ENCODE measurements at places on chromosomes 3 and 15.
A peak's percentile ranks its signal among the peaks of the same experiment; 100 is the strongest.

DNA sequence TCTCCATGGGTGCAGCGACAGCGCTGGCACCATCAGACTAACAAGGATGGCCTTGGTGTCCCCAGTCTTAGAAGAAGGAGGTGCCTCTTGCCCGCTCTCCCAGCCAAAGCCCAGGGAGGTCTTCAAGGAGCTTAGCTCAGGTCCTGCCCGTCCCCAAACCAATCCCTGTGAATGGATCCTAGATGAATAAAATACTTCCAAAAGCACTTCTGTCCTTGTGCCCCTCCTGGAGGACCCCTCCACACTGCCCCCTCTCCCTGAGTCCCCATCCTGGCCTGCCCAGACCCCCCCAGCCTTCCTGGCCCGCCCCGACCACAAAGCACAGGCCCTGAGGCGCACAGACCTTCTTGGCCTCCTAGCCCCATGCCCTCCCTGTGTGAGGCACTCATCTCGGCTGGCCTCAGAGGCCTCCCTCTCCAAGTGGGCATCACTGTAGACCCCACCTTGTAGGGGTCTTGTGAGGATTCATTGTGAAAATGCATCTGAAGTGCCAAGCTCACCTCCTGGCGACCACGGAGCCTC is 8.4 kb downstream of the SLC28A1 start:
- DNase-seq = no peak

DNA sequence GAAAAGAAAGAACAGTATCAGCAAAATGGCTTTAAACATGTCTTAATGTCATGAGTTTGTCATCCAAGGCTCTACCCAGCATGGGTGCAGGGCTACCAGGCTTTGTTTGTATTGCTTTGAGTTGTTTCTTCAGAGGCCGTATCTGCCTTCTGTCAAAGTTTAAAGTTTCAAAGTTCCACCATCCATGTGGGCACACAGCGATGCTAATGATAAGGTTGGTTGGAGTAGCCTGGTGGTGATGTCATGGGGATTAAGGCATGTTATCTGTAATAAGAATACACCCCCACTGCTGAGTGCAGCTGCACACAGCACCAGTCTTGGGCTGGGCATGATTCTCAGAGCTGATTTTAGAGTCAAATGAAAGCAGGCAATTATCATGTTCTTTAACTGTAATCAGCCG is 72.0 kb upstream of the LRTM1 start:
- DNase-seq = no peak

DNA sequence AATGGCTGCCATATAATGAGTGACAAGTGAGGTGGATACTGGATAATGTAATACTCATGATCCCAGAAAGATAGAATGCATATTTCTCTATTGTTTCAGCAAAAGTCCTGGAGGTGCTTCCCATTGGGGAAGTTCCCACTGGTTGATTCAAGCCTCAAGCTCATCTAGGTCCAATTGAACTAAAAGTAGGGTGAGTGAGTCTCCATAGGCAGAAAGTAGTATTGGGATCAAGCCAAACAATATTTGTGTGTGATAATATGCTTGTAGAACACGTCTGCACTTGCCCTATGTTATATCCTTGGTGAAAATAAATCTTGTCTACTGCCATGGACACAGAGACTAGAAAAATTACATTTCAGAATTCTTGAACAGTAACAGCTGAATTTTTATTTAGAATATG is 14.8 kb upstream of the ZBTB20 start:
- DNase-seq = no peak

DNA sequence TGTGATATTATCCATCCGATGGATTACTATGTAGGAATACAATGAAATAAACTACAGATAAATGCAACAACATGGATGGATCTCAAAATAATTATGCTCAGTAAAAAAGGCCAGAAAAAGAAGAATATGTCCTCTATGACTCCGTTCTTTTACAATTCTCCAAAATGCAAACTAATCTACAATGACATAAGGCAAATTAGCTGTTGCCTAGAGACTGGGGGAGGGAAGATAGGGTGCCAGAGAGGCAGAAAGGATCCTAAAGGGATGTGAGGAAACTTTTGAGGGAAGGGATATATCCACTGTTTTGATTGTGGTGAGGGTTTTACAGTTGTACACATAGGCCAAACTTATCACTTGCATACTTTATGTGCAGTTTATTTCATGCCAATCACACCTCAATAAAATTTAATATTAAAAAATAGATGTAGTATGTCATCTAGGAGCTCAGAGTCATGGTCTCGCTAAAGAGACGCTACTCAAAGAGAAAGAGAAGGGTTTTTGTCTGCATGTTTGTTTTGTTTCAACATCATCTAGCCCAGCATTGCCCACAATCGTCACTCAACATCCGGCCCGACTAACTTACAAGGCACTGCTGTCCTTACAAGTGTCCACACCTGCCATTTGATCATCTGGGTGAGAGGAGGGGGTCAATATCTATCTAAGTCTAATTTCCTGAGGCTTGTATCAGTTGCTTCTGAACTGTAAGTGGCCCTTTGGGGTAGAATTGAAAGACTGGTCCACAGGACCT is 29.5 kb downstream of the HES1 start:
- DNase-seq = no peak

GRCh38 chr3:171564748-171565480 is 104.7 kb upstream of the TNIK start:
- no peak for DNase-seq

- DNase-seq = no peak
These were observed 16.8 kb downstream of the MEF2A start for GRCh38 chr15:99582508-99582960.

DNA sequence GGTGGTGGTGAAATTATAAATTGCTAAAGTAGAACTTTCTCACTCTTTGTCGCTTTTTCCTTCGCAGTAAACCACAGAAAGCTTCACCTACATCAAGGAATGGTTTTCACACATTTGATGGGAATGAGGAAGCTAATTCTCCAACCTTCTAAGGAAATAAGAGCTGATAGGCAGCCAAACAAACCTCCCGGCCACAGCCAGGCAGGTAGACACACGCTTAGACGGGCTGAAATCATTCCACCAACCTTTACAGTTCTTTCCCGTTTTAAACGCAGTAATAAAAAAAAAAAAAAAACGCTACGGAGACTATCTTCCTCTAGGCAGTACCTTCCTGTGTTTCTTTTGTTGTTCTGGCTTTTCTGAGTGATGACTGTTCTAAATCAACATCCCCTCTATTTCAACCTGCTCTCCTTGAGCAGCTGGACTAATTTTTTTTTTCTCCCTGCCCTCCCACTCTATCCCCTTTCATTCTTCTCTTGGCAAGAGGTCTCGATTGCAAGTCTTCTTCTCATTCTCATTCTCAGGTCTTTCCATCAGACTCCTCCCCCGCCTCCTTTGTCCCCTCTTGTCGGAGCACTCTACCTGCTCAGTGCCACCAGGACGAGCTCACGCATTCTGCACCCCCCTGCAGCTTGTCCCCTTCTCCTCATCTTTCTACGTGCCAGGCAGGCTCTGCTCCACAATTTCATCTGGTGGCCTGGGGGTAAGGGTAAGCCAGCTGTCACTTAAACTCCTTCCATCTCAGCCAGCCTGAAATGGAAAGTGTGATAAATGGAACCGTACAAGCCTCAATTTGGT is 391.1 kb upstream of the MDFIC2 start:
- no peak for DNase-seq

GRCh38 chr3:39499651-39500273 is 32.3 kb downstream of the MOBP start:
- DNase-seq = no peak

DNA sequence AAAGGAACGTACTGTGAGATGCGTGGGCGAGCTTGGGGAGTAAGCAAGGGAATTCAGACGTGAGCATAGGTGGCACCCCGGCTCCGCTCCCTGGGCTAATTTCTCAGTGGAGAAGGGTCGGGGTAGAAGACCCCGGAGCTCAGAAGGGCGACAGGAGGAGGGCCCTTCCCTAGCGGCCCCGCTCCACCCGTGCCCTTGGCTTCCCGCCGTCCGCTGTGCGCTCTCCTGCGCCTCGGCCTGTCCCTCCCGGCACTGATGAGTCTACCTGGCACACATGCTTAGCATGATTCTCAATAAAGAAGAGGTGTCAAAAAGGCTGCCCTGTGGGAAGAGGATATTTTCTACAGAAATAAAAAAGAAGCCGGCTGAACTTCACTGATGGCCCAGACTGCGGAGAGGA is 292.7 kb downstream of the OCA2 start:
- DNase-seq = no peak

- DNase-seq = no peak
These were observed 728.8 kb downstream of the NR2F2 start for GRCh38 chr15:97059281-97059680.

DNA sequence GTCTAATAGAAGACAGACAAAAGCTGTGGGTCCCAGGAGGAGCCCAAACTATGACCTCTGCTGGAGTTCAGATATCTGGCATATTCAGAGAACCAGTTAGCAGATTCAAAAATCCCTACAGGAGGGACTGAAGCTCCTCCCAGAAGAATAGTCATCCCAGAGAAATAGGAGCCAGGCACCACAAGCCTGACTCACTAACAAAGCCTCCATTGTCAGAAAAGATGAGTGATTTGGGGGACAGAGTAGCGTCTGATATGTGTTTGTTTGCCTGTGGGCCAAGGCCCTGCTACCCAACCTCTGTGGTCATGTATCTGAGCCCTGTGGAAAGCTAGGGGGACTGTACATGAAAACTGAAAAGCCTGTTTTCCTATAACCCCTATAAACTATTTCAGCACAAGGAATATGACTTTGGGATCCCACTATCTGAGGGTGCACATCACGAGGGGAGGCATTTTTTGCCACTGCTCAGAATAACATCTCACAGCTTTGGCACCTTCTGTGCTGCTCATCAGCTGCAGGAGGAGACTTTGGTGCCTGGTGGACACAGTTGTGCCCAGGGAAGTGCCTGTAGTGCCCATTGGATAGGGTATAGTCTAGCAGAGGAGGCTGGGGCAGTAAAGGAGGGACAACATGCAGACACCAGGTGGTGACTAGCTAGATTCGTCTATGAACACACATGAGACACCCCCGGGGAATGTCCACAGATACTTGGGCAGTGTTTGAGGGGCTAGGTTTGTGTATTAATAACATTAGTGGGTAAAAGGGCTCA is 9.7 kb upstream of the LARP6 start:
- peak; percentile 85 for DNase-seq

DNA sequence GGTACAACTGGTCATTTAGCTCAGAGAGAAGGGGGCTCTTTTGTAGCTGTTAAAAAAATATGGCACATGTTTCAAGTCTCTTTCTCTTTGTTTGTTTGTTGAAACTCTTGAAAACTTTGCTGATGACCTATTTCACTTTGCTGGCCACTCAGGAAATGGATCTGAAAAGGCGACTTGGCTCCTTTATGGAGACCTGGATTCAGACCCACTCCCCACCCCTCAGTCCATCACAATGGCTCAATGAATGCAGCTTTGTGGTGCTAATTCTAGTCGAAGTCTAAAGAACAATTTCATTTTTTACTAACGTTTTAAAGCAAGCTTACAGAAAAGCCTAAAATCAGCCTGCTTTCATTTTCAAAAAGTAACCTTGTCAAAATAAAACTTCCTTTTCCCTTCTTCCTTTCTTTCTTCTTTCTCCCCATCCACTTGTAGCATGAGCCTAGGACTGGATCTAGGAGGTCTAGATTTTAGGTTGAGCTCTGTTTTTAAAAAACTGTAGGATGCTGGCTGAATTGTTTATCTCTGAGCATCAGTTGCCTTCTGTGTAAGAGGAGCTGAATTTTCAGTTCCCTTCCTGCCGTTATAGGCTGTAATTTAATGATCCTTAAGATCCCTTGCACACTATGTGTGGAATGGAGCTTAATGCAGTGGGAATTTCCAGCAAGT is 165.5 kb upstream of the FEZF2 start:
- no peak for DNase-seq

GRCh38 chr3:58299839-58300516 is 6.1 kb upstream of the RPP14 start:
- peak; percentile 36 for DNase-seq

GRCh38 chr3:101836652-101837598 is 12.4 kb upstream of the NFKBIZ start:
- peak; percentile 75 for DNase-seq

- no peak for DNase-seq
These were observed 23.1 kb upstream of the RHO start for GRCh38 chr3:129505341-129505740.

- no peak for DNase-seq
These were observed 5.4 kb upstream of the SEC11A start for GRCh38 chr15:84721371-84721770.

DNA sequence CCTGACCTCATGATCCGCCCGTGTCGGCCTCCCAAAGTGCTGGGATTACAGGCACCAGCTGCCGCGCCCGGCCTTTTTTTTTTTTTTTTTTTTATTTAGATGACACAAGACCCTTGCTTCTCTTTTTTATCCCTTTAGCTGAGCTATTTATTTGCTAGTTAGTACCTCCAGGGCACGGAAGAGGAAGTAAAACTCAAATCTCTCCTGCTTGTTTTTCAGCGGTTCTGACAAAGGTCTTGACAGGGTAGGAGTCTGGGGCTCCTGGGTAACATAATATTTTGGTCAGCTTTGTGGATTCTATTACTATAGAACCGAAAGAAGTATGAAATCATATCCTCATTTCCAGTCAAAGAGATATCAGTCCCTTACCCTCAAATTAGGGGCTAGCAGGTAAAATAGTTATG is 44.0 kb upstream of the ETV5 start:
- DNase-seq = no peak

GRCh38 chr3:193124861-193125260 is 116.2 kb upstream of the PLAAT1 start:
- no peak for DNase-seq

GRCh38 chr3:34686541-34686940 is 888.1 kb downstream of the PDCD6IP start:
- DNase-seq = no peak

Data from EL (cell line).